ENCODE measurements at places on chromosomes 7 and 10. TPM values are rescaled to one million over a fixed set of nuclear protein-coding genes. Genes with fewer than 3 reads are reported as not detected.
A peak's percentile ranks its signal among the peaks of the same experiment; 100 is the strongest.

- DNase-seq = no peak
Measured at GRCh38 chr7:116644628-116645027, 27.4 kb upstream of the MET start.

DNA sequence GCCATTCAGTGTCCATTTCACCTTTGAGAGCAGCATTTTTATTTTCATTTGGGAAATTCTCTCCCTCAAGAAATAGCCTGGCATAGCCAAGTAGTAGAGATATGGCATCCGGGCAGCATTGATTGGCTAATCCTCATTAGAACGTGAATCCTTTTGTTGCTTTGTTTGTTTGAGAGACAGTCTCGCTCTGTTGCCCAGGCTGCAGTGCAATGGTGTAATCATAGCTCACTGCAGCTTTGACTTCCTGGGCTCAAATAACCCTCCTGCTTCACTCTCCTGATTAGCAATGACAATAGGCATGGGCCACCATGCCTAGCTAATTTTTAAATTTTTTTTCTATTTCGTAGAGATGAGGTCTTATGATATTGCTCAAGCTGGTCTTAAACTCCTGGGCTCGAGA lies 1174.9 kb upstream of the AUTS2 start:
- no peak for DNase-seq

DNA sequence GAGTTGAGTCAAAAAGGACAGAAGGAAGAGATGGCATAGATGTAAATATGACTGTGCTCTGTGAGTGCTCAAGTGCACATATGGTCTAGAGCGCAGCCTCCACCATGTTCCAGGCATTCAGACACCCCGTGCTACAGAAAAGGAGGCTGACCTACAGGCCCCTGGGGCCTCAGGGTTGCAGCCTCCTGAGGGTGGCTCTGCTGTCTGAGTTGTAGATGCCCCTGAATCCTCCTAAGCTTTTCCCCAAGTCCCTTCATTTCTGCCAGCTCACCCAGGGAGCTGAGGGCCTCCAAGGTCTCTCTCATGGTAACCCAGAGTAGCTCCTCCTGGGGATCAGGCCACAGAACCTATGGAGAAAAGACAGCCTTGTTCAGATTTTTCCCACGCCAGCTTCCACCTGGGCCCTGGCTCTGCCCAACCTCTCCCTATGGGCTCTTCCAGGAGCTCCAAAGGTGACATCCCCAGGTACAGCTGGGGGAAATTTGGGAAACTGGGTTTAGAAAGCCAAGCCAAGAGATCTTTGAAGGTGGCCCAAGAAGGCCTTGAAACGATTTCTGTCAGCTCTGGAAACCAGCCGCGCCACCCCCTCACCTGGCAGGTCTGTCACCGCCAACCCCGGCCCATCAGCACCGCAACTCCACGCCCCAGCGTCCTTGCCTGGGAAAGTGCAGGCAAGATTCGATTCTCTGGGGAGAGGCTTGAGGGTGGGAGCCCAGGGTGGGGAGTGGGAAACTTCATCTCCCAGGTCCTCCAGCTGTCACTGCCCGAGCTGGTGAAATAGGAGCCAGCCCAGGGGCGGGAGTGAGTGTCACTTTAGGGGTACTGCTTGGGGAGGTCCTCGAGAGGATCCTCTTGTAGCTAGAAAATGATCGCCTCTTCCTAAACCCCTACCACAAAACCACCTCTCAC lies 2.4 kb downstream of the ZNF467 start:
- no peak for DNase-seq

DNA sequence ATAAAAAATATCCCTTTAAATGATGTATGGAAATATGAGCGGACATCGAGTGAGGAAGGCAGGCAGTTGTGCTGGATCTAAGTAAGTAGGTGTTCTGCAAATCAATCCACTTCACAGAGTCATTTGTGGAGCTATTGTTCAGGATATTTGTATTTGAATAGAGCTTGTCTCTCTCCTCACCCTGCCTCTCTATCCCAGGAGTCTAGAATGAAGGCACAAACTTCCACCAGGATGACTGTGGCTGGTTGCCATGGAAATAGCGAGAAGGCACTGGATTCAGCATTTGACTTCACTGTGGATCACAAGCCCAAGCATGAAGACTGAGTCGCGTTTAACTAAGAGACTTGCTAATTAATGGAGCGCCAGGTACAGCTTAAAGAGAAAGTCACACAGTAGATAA lies 53.2 kb downstream of the NPY start:
- DNase-seq = no peak

DNA sequence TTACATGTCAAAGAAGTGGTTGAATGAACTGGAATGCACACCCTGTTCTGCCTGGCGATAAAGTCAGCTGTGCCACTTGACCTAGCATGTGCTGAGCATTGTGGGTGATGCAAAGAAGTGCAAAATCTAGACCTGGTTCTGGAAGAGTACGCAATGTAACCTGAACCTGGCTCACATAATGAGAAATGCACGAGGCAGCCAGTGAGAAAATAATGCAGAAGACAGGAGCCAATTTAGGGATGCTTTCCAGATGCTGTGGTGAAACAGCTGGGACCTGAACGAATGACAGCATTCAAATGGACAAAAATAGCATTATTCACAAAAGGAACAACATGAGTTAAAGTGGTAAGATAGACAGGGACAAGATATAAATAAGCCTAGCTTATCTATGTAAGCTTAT lies 402.6 kb downstream of the SORCS1 start:
- DNase-seq = no peak

DNA sequence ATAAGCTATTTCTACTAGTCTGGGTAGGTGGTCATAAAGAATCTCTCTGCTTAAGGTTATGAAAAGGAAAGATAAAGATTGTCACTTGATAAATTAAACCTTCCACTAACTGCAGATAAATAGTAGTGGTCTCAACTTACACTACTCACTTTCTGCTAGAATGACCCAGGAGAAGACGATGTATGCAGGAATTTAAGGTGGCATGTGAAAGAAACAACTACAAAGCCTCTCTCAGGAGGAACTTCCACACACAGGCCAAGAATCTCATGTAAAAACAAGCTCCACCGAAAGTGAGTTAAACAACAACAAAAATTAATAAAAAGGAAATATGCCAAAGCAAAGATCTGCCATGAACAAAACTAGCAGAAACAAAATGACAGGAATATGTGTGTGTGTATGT lies 165.4 kb downstream of the CDC14C start:
- DNase-seq = no peak

DNA sequence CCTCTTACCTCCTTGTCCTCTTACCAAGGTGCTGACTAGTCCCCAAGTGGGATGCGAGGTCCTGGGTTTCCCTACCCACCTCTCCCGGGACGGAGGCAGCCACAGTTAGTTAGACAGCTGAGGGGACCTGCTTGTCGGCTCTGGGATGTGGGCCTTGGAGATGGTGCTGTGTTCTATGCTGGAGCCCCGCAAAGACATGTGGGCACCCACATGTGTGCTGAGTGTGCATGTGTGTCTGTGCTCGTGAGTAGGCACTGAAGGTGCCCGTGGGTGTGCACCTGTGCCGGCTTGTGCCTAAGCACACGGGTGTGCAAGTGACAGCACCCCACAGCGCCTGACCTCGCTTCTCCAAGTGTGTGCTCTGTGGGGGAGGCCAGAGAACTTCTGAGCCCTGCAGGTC lies 62.2 kb downstream of the NEURL1 start:
- no peak for DNase-seq

GRCh38 chr7:116591202-116592040 lies 66.6 kb downstream of the CAV1 start:
- peak; percentile 57 for DNase-seq

DNA sequence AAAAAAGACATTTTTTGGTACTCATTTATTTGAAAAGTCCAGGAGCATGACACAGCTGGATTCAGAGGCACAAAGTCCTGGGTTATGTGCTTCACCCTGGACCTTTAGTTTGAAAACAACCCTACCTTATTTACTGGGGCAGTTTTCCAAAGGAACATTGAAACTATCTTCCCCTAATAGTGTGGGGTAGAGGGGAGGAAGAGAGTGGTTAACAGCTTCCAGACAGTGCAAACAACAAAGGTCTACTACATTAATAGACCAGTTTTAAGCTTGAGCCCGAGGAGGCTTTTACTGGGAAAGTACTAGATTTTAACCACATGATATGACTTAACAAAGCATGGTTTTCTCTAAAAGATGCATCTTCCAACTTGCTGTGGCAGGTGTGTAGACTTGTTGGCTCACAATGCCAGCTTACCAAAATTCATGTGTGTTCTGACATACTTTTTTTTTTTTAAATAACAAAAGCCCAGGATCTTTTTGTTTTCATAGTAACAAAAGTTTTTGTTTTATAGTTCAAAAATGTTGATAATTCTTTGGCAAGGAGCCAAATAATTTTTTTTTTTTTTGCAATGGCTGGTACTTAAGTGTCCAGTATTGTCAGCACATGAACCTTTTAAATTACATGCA lies 1.8 kb downstream of the GSTO1 start:
- DNase-seq = no peak

GRCh38 chr7:30844483-30844874 lies 67.2 kb upstream of the AQP1 start:
- no peak for DNase-seq

GRCh38 chr7:64947252-64948000 lies 43.4 kb downstream of the ZNF117 start:
- no peak for DNase-seq

DNA sequence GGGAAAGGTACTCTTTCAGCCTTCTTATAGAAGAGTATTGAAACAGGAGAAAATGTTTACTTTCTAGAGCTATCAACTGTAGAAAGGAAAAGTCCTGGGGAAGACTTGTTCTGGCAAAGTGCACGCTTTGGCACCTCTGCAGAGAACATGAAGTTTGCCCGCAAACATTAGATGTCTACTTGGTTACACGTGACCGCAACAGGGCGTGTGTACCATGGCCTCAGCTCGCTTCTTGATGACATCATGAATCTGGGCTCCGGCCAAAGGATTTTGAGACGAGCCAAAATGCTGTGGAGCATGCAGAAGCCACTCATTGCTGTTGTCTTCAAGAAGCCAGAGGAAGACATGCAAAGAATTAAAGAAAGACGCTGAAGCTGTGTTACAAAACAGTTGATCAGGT lies 8.6 kb upstream of the TAS2R60 start:
- DNase-seq = peak; percentile 36

DNA sequence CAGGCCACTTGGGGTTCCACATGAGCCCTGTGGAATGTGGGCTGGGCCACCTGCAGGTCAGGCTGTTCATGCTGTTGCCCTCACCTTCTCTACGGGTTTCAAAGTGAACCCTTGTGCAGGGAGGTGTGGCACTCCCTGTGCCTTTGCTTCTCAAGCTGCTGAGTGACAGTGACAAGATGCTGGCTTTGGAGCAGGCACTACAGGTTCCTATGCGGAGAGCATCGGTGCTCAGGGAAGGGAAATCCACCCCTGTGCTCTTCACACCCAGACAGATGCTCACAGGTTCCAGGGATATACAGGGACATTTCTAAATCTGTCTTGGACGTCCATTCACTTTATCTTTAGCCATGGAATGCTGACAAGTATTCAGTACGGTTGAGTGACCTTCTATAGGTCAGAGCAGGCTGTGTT lies 1005.0 kb downstream of the LRMDA start:
- no peak for DNase-seq

DNA sequence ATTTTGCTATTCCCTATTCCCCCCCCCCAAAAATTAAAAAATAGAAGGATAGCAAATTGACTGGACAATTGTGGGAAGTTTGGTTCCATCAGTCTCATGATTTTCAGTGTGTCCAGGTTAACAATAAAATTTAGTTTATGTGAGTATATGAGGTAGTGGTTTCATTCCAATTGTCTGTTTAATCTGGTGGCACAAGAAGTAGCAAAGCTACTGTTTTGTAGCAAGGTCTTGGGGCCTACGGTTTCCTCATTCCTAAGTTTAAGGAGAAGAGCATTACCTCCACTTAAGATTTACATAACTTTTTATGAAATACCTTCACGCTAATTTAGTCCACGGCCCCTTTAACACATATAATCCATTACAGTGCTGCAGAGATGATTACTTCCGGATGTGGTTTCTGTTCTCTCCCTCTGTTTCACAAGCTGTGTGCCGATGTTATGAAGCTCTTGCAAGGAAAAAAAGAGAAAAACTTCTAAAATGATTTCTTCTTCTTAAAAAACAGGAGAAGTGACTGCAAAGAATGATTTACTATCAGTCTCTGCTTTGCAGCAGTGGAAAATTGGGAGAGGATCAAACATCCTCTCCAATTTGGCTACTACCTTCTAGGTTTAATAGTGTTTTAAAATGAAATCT lies 32.7 kb upstream of the NPVF start:
- no peak for DNase-seq

DNA sequence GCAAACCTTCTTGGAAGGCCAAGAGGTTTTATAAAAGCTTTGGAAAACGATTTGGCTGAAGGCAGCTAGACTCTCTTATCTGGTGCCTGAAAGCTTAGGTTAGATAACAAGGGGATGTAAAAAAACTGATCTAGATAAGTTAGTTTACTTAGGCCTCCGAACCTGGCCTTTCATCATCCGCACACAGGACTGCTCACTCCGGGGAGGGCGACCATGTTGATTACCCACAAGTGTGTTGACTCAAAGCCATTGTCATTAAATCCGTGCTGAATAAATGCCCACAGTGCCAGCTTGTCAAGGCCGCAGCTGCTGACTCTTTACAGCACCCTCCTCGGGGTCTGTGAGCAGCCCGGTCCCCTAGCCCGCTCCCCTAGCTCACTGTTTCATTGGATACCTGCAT lies 112.3 kb downstream of the ZFAND4 start:
- no peak for DNase-seq

GRCh38 chr10:24616536-24616935 lies 107.2 kb downstream of the ARHGAP21 start:
- no peak for DNase-seq

DNA sequence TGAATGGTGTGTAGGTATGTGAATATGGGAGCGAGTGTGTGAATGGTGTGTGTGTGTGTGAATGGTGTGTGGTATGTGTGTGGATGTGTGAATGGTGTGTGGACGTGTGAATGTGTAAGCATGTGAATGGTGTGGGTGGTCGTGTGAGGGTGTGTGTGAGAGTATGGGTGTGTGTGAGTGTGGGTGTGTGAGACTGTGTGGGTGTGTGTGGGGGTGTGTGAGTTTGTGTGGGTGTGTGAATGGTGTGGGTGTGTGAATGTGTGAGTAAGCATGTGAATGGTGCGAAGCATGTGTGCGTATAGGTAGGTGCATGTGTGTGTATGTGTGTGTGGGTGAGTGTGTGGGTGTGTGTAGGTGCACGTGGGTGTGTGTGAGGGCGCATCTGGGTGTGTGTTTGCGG lies 160.7 kb upstream of the COBL start:
- no peak for DNase-seq

HOXA6 gene
- total RNA-seq = 0.96 TPM

PDK4 gene
- 0.41 TPM for total RNA-seq

IDI2 gene
- not detected for total RNA-seq

GJD4 gene
- not detected for total RNA-seq

EGR2 gene
- 0.03 TPM for total RNA-seq

NFE2L3 gene
- 88.0 TPM for total RNA-seq

PAPOLB gene
- not detected for total RNA-seq

FGFBP3 gene
- total RNA-seq = 1.2 TPM

MRLN gene
- total RNA-seq = not detected

SLC26A5 gene
- total RNA-seq = not detected

AHCYL2 gene
- total RNA-seq = 3.9 TPM

SPAG6 gene
- not detected for total RNA-seq

ARMC3 gene
- total RNA-seq = 5.2 TPM

Measured in Caki2 (cell line).